ENCODE measurements at places on chromosomes 7 and 10.
A peak's percentile ranks its signal among the peaks of the same experiment; 100 is the strongest.

GRCh38 chr10:33249137-33249536, 85.3 kb downstream of the NRP1 start:
- DNase-seq, result no peak

GRCh38 chr7:89914711-89915110, 239.6 kb upstream of the STEAP1 start:
- DNase-seq, result no peak

- DNase-seq, result no peak
These were observed 138.2 kb downstream of the C10orf105 start for GRCh38 chr10:71581376-71581775.

DNA sequence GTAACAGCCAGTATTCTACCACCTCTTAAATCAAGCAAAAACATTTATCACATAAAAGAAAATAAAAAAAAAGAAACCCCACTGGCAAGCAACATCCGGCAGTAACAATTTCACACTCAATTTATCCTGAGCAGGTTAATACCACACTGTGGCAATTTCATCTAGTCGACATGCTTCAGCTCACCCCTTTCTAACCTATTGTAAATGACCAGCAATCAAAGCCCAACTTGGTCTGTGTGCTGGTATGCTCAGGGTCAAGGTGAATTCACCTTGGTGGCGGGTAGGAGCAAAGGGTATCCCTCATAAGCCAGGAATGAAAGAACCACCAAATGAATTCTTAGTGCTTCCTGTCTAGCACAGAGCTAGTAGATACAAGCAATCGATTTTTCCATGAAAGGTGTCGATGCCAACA, 109.1 kb upstream of the AFAP1L2 start:
- no peak for DNase-seq

DNA sequence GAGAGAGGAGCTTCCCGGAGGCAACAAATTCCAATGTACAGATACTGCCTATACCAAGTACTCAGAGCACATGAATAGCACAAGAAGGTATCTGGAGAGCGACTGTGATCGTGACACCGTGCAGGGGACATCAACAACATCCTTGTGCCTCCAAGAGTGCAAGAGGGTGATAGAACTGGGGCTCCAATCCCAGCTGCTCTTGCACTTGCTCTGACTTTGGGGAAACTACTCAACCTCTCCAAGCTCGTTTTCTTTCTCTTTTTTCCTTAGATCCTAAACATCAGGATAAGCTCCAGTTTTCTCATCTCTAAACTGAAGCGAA, 12.1 kb downstream of the RFC2 start:
- DNase-seq, result no peak

- DNase-seq, result no peak
These were observed 148.0 kb upstream of the SH2B2 start for GRCh38 chr7:102138676-102139075.

- DNase-seq, result no peak
These were observed 249.2 kb downstream of the PLXNA4 start for GRCh38 chr7:132326878-132327589.

- DNase-seq, result no peak
These were observed 69.3 kb downstream of the OAT start for GRCh38 chr10:124349231-124349995.

DNA sequence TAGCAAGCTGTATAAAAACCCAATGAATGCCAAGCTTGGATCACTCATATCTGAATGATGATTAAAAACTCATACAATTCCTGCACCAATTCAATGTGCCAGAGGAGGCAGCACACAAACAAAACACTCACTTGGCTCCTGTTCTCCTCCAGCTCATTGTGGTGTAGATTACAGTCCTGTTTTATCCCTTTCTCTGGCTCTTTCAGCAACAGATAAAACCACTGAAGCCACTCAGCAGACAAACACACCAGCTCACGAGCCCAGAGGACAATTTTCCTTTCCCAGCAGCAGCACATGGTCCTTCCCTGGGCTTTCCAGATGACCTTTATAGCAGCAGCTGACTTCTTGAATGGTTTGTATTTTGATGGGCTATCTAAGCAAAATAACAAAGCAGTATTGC, 107.3 kb upstream of the STARD3NL start:
- peak; percentile 15 for DNase-seq

GRCh38 chr7:79176859-79177477, 276.5 kb downstream of the MAGI2 start:
- peak; percentile 27 for DNase-seq

DNA sequence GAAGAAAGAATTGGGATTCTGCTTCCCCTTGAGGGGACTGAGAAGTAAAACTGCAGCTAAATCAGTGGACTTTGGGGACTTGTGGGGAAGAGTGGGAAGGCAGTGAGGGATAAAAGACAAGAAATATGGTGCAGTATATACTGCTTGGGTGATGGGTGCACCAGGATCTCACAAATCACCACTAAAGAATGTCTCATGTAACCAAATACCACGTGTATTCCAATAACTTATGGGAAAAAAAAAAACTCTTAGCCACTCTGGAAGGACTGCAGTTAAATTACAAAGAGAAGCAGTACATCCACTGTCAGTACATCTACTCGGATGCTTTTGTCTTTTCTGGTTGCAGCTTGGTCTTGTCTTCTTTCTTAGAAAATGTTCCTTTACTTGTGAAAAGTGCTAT, 27.4 kb upstream of the GOT1 start:
- DNase-seq, result no peak

- no peak for DNase-seq
These were observed 54.6 kb downstream of the EEPD1 start for GRCh38 chr7:36207451-36208291.

Measured in SHP77 treated with DMSO at 0.1 percent for 48 hours (cell line).